ENCODE measurements at places on chromosomes 7 and 10.

DNA sequence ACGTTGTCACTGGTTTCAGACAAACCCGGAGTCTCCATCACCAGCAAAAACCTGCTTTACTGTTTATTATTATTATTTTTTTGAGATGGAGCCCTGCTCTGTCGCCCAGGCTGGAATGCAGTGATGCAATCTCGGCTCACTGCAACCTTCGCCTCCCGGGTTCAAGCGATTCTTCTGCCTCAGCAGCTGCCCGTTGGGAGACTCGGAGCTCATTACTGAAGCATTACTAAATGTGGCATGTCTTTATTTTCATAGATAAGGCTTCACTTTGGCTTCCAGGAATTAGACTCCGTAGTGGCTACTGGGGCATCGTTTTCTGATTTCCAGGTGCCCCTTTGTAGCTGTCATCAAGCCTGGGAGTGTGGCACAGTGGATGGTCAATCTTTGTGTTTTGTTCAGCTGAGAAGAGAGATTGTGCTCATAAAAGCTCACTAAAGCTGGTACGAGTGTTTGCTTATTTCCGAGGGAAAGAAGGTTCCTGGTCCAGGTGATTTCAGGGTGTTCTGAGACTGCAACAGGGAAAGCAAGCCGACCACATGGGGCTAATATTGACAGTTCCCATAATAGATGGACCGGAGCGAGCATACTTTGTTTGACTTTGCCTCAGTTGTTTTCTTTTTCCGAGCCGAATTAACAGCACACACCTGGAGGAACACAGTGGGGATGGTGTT is 163.1 kb downstream of the CAMK1D start:
- DNase-seq = no peak

DNA sequence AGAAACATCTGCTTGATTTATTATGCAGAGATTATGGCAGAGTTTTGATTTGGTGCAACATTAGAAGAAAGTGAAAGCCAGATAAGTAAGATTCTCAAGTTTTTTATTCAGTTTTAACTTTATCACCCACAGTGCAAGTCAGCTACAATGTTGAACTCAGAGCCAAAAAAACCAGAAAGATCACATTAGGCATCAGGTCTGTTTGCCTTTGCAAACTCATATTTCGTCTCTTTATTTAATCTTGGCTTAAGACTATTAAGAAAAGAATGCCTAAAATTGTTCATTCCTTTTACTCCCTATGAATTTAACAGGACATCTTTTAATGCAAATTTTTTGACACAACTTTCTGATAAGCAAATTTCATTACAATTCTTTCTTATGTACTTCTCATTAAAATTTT is 76.0 kb upstream of the TMEM26 start:
- no peak for DNase-seq

DNA sequence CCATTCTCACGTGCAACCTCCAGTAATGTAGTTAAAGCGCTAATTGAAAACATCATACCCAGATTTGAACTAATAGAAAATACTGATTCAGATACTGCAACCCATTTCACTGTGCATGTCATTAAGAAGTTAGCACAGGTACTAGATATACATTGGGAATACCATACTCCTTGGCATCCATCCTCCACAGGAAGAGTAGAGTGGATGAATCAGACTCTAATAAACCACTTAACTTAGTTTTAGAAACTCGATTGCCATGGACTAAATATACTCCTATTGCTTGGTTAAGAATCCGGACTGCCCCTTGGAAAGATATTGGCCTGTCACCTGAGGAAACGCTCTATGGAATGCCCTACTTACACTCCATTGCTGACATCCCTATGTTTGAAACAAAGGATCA is 9.5 kb downstream of the AKR1B15 start:
- DNase-seq = no peak

DNA sequence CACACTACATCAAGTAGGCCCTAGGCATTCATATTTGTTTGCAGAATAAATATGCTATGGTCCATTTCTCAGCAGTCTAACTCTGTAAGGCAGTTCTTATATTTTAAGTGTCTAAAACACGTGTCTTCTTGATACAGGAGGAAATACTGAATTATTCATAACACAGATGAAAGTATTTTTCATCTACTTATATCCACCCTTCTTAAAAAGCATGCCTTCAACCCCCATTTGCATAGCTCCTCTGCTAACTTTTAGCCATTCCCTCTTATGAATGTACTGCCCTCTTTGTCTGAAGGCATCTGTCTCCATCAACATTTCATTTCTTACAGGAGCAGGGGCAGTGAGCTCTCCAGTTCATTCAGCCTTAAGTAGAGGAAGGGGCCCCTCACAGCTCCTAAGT is 57.7 kb downstream of the ZFAND4 start:
- DNase-seq = no peak

- no peak for DNase-seq
Measured at GRCh38 chr7:8908889-8909288, 475.5 kb downstream of the NXPH1 start.

- DNase-seq = no peak
Measured at GRCh38 chr7:4820405-4820966, 41.3 kb downstream of the PAPOLB start.

GRCh38 chr10:501596-501995 is 187.9 kb downstream of the DIP2C start:
- no peak for DNase-seq

GRCh38 chr7:681551-682307 is 44.8 kb upstream of the DNAAF5 start:
- DNase-seq = no peak

GRCh38 chr10:11435581-11435981 is 175.9 kb downstream of the USP6NL start:
- DNase-seq = no peak

DNA sequence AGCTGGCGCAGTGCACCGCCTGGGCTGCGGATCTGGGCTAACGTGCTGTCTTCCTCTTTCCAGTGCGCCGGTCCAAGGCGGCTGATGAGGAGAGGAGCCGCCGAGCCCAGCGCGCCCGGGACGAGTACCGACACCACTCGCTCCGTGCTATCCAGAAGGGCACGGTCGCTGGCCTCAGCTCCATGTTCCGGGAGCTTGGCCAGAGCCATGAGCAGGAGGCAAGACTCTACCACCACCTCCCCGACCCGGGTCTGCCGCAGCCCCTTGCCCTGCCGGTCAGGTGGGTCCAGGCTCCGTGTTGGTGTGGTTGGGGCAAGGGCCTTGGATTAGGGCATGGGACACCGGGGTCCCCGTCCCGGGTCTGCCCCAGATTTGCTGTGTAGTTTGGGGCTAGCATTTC is 65.8 kb downstream of the SH2D4B start:
- no peak for DNase-seq

GRCh38 chr10:13234172-13234571 is at the start of gene UCMA:
TSS of gene UCMA (minus strand) at chr10:13234374. CDS start at chr10:13234258, 116 bp downstream.
- no peak for DNase-seq

DNA sequence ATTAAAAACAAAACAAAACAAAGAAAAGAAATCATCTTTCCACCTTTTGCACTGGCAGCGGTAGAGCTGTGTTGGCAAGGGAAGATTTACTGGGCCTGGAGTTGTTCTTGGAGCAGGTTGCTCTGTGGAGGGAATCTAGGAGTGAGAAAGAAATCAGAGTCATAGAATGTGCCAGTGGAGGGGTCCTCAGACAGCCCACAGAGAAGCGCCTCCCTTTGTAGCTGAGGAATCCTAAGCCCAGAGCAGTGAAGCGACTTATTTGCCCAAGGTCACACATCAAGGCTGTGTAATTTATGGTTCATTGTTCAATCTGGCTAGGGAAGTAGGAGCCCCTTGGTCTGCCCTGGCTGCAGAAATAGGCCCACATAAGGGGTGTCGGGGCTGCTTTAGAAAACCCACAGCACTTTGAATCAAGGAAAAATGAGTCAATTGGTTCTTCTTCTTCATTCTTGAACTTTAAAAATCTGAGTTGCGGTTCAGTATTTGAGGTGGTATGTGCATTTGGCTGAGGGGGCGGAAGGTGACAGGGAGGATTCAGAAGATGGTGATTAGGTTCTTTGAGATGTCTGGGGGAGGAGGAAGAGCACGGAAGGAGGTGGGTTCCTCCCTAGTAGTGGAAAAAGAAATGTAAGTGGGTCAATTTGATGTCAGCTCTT is 253.7 kb downstream of the PTEN start:
- DNase-seq = no peak

DNA sequence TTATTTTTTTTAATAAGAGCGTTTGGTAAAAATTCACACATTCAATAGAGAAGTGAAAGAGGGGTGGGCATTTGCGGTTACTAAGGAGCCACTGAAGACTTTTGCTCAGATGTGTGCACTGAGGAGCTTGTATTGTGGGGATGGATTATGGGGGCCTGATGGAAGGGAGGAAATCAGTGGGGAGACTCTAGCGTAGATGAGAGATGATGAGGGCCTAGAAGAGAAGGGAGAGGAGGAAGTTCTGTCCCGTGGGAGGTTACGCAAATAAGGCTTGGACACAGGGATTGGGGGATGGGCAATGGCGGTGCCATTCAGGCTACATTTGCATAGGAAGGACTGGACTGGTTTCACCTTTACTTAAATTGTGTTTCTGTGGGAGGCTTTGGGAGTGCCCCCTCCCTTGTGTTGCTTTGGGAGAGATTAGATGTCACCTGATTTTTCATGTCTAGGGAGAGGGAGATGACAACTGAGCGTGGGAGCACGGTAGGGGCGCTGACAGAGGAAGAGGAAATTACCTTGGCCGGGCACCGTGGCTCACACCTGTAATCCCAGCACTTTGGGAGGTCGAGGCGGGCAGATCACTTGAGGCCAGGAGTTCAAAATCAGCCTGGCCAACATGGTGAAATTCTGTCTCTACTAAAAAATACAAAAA is 2.2 kb upstream of the HIP1 start:
- DNase-seq = no peak

DNA sequence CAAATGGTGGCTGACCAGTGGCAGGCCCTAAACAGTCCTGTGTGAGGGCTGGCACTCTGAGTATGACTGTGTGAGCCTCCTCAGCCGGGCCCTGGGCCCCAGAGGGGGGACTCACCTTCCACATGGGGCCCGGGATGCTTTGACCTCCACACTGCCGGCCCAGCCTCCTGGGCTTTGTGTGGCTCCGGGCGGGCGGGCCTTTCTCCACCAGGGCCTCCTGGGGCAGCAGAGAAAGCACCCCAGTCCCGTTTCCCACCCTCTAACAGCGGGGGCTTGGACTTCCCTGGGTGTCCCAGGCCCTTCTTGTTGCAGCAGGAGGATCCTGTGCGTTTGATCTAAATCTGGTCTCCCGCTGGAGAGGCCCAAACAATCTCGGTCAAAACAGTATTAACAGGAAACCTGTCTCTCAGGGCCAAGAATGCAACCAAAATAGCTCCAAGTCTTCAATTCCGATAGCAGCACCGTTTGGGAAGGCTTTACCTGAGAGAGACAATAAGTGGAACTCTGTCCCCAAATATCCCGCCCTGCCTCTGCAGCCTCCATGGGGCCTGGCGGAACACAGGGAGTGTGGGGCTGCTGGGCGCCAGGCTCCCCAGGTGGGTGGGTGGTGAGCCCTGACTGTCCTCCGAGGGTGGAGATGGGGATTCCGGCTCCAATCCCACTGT is 104.8 kb upstream of the ZNF32 start:
- DNase-seq = no peak

GRCh38 chr7:157431951-157432540 is 95.2 kb downstream of the DNAJB6 start:
- DNase-seq = no peak

- DNase-seq = no peak
Measured at GRCh38 chr7:135321556-135321955, 87.9 kb downstream of the STRA8 start.

Measured in NK-92 treated with Interleukin-12 subunit alpha and Interleukin-12 subunit beta, amount 100 ng/mL, for 24 hours (cell line).